ENCODE measurements at places on chromosomes 13 and 19.

GRCh38 chr19:35565016-35565856 lies 1.8 kb upstream of the ATP4A start:
- no peak for DNase-seq

DNA sequence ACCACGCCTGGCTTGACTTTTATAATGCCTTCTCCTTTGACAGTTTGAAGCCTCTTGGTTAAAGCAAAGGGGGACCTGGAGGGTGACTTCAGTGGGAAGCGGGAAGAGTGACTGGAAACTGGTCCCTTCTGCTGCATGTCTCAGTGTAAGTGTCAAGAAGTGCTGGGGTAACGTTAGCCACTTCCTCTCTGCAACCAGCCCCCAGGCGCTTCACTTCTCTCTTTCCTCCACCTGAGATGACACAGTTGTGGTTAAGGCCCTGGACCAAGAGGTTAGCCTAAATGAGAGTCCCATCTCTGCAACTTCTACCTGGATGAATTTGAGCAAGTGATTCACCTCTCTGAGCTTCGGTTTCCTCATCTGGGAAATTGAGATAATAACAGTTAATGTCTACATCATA lies 16.3 kb downstream of the LEUTX start:
- no peak for DNase-seq

GRCh38 chr19:32816555-32817099 lies 52.9 kb downstream of the SLC7A9 start:
- no peak for DNase-seq

DNA sequence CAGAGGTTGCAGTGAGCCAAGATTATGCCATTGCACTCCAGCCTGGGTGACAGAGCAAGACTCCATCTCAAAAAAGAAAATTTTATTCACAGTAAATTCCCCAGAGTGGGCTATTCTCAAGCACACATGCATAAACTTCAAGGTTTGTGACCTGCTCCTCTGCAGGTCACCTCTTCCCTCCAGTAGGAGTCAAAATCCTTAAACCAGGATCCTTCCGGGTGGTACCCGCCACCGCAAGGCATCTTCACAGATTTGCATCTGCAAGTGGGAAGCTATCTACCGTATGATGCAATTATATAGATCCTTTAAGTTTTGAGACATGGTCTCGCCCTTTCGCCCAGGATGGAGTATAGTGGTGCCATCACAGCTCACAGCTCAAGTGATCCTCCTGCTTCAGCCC lies 3.0 kb upstream of the ECH1 start:
- DNase-seq: no peak

Measured in NCI-H1694 treated with DMSO at 0.1 percent for 48 hours (cell line).